ENCODE measurements at places on chromosomes 3 and 15. TPM values are rescaled to one million over a fixed set of nuclear protein-coding genes. Genes with fewer than 3 reads are reported as not detected.

DNA sequence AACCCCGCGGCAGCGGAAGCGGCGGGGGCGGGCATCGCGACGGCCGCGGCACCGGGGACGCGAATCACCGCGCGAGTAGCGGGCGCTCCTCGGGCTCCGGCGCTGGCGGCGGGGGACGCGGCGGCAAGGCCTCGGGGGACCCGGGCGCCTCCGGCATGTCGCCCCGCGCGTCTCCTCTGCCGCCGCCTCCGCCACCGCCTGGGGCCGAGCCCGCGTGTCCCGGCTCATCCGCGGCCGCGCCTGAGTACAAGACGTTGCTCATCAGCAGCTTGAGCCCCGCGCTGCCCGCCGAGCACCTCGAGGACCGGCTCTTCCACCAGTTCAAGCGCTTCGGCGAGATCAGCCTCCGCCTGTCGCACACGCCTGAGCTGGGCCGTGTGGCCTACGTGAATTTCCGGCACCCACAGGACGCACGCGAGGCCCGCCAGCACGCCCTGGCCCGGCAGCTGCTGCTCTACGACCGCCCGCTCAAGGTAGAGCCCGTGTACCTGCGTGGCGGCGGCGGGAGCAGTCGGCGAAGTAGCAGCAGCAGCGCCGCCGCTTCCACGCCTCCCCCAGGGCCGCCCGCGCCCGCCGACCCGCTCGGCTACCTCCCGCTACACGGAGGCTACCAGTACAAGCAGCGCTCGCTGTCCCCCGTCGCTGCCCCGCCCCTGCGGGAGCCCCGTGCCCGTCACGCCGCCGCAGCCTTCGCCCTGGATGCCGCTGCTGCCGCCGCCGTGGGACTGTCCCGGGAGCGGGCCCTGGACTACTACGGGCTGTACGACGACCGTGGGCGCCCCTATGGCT lies 675 bp downstream of the RBM15B start:
- H3K4me3 ChIP-seq, result peak overlapping the region; percentile 76
- H3K4me1 ChIP-seq, result peaks cover 47% of the 10 kb centered on the region
- peak; percentile 41 for DNase-seq
- H3K27me3 ChIP-seq, result no peaks in the 10 kb centered on the region
- H3K36me3 ChIP-seq, result peaks cover 71% of the 10 kb centered on the region
- H3K27ac ChIP-seq, result peak overlapping the region; percentile 45

- no peak overlapping the region for H3K27ac ChIP-seq
- H3K36me3 ChIP-seq, result no peaks in the 10 kb centered on the region
- no peaks in the 10 kb centered on the region for H3K27me3 ChIP-seq
- no peak overlapping the region for H3K4me3 ChIP-seq
- no peak for DNase-seq
These were observed 61.0 kb downstream of the OTOL1 start for GRCh38 chr3:161557445-161558150.

- no peak overlapping the region for H3K27ac ChIP-seq
- no peaks in the 10 kb centered on the region for H3K27me3 ChIP-seq
- no peak overlapping the region for H3K4me3 ChIP-seq
- H3K4me1 ChIP-seq, result peaks cover 18% of the 10 kb centered on the region
These were observed 30.1 kb downstream of the POPDC2 start for GRCh38 chr3:119630128-119630879.

Gene ANKRD63
- 1.2 TPM for total RNA-seq

- H3K27ac ChIP-seq, result no peak overlapping the region
- DNase-seq, result no peak
- no peaks in the 10 kb centered on the region for H3K27me3 ChIP-seq
- H3K4me1 ChIP-seq, result no peaks in the 10 kb centered on the region
- H3K36me3 ChIP-seq, result peaks cover 17% of the 10 kb centered on the region
These were observed 26.2 kb downstream of the ATP13A3 start for GRCh38 chr3:194460566-194460965.

DNA sequence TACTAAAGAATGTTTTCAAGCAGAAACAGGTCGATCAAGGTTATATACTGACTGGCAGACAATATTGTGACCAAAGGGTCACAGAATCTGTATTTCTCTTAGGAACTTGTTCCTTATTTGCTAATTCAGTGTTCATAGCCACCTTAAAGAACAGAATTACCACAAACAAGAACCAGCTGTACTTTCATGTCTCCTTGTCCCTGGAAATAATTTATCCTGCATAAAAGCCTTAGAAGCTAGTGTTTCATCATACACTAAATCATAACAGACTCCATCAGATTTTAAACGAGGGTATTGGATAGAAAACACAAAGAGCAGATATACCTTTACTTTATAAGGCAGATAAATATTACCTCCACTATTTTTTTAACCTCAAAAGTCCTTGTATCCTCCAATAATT lies 6.4 kb downstream of the DNAJC19 start:
- no peaks in the 10 kb centered on the region for H3K27me3 ChIP-seq
- H3K27ac ChIP-seq, result peak overlapping the region; percentile 47
- H3K4me3 ChIP-seq, result no peak overlapping the region
- peaks cover 9% of the 10 kb centered on the region for H3K4me1 ChIP-seq

DNA sequence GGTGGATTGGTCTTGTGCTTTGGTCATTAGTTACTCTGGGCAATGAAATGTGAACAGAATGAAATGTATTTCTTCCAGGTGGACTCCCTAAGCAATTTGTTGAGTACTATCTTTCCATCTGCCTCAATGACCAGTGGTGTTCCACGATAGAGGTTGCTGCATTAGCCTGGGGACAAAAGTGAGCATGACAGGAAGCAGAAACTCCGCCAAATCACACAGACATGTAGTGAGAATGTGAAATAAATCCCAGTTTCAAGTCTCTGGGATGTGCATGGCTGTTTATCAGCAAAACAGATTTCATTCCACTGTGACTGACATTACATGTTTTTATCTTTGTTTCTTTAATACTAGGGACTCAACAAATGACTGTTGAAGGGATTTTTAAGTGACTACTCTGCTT lies 63.3 kb upstream of the DCBLD2 start:
- no peaks in the 10 kb centered on the region for H3K27me3 ChIP-seq
- no peak overlapping the region for H3K27ac ChIP-seq
- no peak overlapping the region for H3K4me3 ChIP-seq
- no peaks in the 10 kb centered on the region for H3K36me3 ChIP-seq
- H3K4me1 ChIP-seq, result no peaks in the 10 kb centered on the region

DNA sequence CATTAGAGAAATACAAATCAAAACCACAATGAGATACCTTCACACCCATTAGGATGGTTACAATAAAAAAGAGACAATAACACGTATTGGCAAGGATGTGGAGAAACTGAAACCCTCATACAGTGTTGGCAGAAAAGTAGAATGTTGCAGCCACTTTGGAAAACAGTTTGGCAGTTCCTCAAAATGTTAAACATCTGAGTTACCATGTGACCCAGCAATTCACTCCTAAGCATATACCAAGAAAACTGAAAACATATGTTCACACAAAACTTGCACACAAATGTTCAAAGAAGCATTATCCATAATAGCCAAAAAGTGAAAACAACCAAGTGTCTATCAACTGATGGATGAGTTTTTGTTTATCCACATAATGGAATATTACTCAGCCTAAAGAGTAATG lies 166.9 kb upstream of the FAM3D start:
- H3K27me3 ChIP-seq, result no peaks in the 10 kb centered on the region
- no peak overlapping the region for H3K4me3 ChIP-seq
- DNase-seq, result no peak
- no peaks in the 10 kb centered on the region for H3K4me1 ChIP-seq

Gene PYGO1
- 0.50 TPM for total RNA-seq

- no peak for DNase-seq
- no peak overlapping the region for H3K27ac ChIP-seq
- no peaks in the 10 kb centered on the region for H3K4me1 ChIP-seq
These were observed 401.9 kb upstream of the CNTN4 start for GRCh38 chr3:1696669-1697275.

GRCh38 chr3:178388473-178388872 lies 147.8 kb upstream of the KCNMB2 start:
- H3K36me3 ChIP-seq, result no peaks in the 10 kb centered on the region
- no peak overlapping the region for H3K27ac ChIP-seq
- peaks cover 30% of the 10 kb centered on the region for H3K4me1 ChIP-seq
- no peaks in the 10 kb centered on the region for H3K27me3 ChIP-seq
- no peak overlapping the region for H3K4me3 ChIP-seq

GRCh38 chr3:195259475-195260279 lies 11.3 kb downstream of the XXYLT1 start:
- no peaks in the 10 kb centered on the region for H3K36me3 ChIP-seq
- peak; percentile 88 for DNase-seq
- peak overlapping the region; percentile 58 for H3K4me3 ChIP-seq

- no peaks in the 10 kb centered on the region for H3K36me3 ChIP-seq
- DNase-seq, result no peak
- peaks cover 11% of the 10 kb centered on the region for H3K4me1 ChIP-seq
These were observed 7.5 kb upstream of the ADAMTS17 start for GRCh38 chr15:100349321-100349695.

DNA sequence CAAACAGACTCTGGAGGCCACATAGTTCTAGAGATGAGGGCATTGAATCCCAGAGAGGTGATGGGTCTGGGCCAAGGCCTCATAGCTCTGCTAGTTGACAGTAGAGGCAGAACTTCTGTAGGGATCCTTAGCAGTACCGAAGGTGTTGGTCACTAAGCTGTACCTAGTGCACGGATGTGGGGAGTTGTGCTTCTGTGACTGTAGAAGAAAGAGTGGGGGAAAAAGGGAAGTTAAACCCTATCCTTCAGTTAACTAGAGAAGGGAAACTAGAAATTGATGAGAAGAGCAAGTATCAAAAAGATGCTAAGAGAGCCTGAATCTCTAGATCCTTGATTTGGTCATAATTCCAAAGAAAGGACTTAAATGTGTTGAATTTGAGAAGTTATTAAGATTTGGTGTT lies 186.7 kb downstream of the NFKBIZ start:
- peaks cover 5% of the 10 kb centered on the region for H3K4me1 ChIP-seq
- no peak for DNase-seq
- H3K27me3 ChIP-seq, result peaks cover 5% of the 10 kb centered on the region
- no peak overlapping the region for H3K27ac ChIP-seq

Gene TOPAZ1
- not detected for total RNA-seq

GRCh38 chr3:32449691-32450090 lies 53.0 kb downstream of the CMTM6 start:
- DNase-seq, result no peak
- no peaks in the 10 kb centered on the region for H3K27me3 ChIP-seq
- H3K27ac ChIP-seq, result no peak overlapping the region
- no peak overlapping the region for H3K4me3 ChIP-seq

GRCh38 chr15:66630801-66631351 lies 65.1 kb upstream of the LCTL start:
- DNase-seq, result no peak
- H3K27me3 ChIP-seq, result no peaks in the 10 kb centered on the region
- no peaks in the 10 kb centered on the region for H3K36me3 ChIP-seq
- H3K4me3 ChIP-seq, result no peak overlapping the region
- no peak overlapping the region for H3K27ac ChIP-seq

- H3K27me3 ChIP-seq, result no peaks in the 10 kb centered on the region
- DNase-seq, result peak; percentile 75
- H3K36me3 ChIP-seq, result peaks cover 5% of the 10 kb centered on the region
- peaks cover 12% of the 10 kb centered on the region for H3K4me1 ChIP-seq
These were observed 152.1 kb upstream of the TBC1D5 start for GRCh38 chr3:17894434-17895060.

- H3K4me3 ChIP-seq, result no peak overlapping the region
- no peaks in the 10 kb centered on the region for H3K4me1 ChIP-seq
- no peak overlapping the region for H3K27ac ChIP-seq
- DNase-seq, result no peak
- no peaks in the 10 kb centered on the region for H3K36me3 ChIP-seq
These were observed 80.8 kb downstream of the P2RY1 start for GRCh38 chr3:152915695-152916094.

GRCh38 chr15:25688166-25688565 lies 175.0 kb downstream of the ATP10A start:
- no peak overlapping the region for H3K27ac ChIP-seq
- H3K36me3 ChIP-seq, result peaks cover 7% of the 10 kb centered on the region
- H3K4me1 ChIP-seq, result peaks cover 25% of the 10 kb centered on the region
- no peak overlapping the region for H3K4me3 ChIP-seq

Gene CRABP1
- 377 TPM for total RNA-seq

Gene IL5RA
- not detected for total RNA-seq

GRCh38 chr3:75985432-75985831 lies 200.1 kb upstream of the ZNF717 start:
- H3K4me3 ChIP-seq, result no peak overlapping the region
- no peaks in the 10 kb centered on the region for H3K27me3 ChIP-seq
- no peak for DNase-seq
- no peak overlapping the region for H3K27ac ChIP-seq
- no peaks in the 10 kb centered on the region for H3K4me1 ChIP-seq
